Hematopoietic multipotent progenitor cell treated with erythropoietin and hydrocortisone succinate and interleukin-3 and kit ligand, for 8 days (in vitro differentiated cells): ENCODE measurements at places on chromosomes 12 and 14.
A peak's percentile ranks its signal among the peaks of the same experiment; 100 is the strongest.

DNA sequence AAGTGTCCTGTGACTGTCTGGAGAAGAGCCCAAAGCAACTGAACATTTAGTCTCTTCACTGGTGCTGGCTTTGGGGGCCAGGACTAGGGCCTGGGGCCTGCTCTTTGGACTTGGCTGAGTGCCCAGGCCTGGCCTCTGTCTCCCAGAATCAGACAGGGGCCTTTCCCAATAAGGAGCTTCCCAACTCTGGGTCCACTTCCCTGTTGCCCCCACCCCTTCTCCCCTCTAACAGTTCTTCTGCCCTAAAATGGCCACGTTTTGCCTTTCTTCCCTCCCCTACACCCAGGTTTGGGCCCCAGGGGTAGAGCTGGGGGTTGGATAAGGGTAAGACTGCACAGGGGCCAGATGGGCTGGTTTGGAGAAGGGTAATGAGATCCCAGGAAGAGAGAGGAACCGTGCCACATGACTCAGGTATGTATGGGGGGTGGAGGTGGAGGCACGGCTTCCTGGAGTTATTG lies 10.0 kb upstream of the ITGA5 start:
- DNase-seq: no peak

GRCh38 chr12:105970885-105971284 lies 167.9 kb downstream of the NUAK1 start:
- no peak for DNase-seq

DNA sequence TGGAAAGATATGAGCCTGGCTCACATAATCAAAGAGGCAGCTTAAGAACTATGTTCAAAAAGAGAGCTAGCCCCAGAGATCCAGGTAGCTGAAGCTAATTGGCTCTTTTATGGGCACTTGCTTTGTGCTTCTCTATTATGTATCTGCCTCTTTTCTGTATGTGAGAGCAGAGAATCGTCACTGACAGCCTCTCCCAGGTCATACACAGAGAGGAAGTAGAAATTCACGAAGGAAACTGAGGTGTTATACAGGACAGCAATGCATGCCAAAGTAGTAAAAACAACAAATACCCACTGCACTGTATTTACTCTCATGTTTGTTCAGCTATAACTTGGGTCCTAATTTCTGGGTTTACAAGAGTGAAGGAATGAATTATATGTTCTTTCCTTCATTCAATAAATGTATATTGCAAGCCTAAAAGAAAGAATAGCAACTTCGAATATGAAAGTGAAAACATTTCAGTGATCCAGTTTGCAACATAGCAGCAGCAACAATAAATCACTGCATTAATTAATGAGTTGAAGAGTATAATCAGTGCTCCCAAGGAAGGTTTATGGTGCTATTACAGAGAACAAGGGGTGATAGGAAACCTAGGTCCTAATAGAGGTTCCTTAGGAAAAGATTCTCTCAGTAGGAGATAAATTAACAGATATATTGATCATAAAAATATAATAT lies 47.1 kb upstream of the ATXN7L3B start:
- DNase-seq: no peak

- DNase-seq: no peak
Observed at GRCh38 chr14:103840014-103840413, 7.4 kb downstream of the PPP1R13B start.

GRCh38 chr14:88181072-88181471 lies 142.0 kb downstream of the KCNK10 start:
- no peak for DNase-seq

DNA sequence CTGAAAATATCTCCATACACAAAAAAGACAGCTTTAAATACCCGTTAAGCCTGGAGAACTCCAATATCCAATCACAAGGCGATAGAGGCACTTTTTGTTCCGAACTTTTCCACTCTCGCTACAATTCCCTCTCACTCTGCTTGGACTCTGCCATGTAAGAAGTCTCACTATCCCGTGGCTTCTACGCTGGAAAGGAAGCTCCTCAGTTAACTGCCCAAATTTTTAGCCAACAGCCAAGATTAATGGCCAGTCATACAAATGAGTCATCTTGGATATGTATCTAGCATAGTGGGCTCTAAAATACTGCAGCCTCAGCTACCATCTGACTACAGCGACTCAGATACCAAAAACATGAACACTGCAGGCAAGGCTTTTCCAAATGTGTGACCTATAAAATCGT lies 45.5 kb upstream of the RERGL start:
- DNase-seq: no peak

DNA sequence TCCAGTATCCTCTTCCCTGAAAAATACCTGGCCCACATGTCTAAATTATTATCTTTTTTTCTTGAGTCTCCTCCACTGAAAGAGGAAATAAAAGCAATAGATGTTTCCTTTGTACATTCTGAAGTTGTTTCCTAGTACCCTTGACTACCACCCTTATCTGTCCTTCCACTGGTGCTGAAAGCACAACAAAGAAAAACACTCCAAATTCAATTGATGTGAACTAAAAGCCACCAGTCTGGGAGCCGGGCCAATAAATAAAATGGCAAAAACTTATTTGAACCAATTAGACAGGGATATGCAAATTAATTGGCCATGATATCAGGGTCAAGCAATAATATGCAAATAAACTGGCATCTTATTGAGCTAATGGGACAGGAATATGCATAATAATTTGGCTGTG lies 330.5 kb downstream of the PAWR start:
- no peak for DNase-seq

GRCh38 chr12:124388679-124389137 lies 93.8 kb downstream of the RFLNA start:
- DNase-seq: peak; percentile 44

DNA sequence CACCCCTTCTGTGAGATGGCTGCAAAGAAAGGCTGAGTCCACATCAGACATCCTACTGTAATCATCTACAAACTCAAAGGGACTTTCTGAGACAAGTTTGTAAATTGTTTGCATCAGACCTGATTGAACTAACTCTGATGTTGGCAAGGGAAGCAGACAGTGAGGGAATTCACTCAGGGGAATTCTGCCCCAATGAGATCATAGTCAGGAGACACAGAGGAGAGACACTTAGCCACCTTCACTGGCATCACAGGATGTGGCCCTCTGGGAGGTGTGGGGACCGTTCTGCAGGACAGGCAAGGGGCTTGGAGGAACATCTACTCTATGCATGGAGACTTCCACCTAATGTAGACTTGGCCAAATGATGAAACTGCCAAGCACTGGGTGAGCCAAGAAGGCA lies 70.7 kb upstream of the DDX11 start:
- no peak for DNase-seq

- DNase-seq: no peak
Observed at GRCh38 chr14:81400852-81401251, 728 bp upstream of the STON2 start.

DNA sequence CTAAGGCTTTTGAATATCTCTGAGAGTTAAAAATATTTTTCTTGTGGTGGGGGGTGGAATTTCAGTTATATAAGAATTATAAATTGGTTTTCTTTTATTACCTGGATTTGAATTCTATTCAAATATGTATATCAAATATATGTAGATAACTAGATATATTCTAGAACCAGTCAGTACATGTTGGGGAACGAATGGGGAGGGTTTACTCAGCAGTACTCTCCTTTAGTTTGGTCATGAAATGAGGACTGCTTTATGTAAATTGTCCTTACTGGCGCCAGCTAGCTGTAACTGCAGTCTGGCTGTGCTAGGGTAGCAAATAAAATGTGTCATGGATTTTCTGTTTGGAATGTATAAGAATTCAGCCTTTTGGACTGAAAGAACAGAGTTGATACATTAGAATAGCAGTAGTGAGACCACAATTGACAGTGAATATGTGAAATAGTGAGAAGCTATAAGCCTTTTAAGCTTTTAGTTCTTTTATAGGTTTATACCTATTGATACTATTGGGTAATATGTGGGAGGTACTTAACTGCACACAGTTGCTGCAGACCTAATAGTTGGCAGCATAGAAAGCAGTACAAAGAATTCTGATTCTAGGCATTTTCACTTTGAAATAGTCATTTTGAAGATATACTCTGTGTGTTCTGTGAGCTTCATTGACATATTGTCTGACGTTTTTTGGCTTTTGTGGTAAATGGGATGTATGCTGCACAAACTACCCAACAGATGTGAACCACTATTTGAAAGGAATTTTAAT lies 29.0 kb downstream of the ATF7IP start:
- DNase-seq: peak; percentile 87

DNA sequence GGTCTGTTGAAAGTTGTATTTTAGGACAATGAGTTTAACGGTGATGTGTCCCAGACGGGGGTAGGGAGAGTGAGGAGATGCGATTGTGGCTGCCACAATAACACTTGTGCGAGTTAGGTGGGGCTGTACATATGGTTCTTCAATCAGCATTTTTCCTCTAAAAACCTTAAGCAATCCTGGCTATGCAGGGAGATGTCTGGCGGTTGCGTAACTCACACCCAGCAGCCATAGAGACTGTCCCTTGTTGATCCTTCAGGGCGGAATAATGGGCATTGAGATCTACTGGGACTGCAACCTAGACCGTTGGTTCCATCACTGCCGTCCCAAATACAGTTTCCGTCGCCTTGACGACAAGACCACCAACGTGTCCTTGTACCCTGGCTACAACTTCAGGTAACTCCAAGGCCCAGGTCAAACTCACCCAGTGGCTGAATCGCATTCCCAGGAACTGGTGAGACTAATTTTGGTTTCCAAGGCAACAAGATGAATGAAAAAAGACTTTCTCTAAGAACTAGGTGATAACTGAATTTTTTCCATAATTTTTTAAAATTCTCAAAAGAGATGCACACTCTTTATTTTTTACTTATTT lies 34.6 kb downstream of the P2RX7 start:
- DNase-seq: no peak

GRCh38 chr12:120677765-120678473 lies 9.0 kb upstream of the MLEC start:
- DNase-seq: no peak

- no peak for DNase-seq
Observed at GRCh38 chr14:29803045-29803444, 124.6 kb downstream of the PRKD1 start.

GRCh38 chr12:106021516-106021915 lies 117.2 kb downstream of the NUAK1 start:
- DNase-seq: no peak

DNA sequence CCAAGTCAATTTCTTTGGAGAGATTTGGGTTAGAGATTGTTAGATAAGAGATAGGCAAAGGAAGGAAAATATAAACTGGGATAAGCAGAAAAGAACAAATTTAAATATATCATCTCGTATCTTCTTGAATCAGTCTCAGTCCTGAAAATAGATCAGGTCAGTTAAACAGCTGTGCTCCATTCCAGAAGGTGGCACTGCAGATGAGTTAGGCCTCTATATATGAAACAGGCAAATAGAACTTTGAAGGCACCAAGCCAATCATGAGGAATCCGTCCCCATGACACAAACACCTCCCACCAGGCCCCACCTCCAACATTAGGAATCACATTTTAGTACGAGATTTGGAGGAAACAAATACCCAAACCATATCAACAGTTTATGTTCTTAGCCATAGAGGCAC lies 605.5 kb upstream of the USP15 start:
- DNase-seq: peak; percentile 31

- peak; percentile 44 for DNase-seq
Observed at GRCh38 chr12:120378036-120378435, 9.1 kb upstream of the MSI1 start.

DNA sequence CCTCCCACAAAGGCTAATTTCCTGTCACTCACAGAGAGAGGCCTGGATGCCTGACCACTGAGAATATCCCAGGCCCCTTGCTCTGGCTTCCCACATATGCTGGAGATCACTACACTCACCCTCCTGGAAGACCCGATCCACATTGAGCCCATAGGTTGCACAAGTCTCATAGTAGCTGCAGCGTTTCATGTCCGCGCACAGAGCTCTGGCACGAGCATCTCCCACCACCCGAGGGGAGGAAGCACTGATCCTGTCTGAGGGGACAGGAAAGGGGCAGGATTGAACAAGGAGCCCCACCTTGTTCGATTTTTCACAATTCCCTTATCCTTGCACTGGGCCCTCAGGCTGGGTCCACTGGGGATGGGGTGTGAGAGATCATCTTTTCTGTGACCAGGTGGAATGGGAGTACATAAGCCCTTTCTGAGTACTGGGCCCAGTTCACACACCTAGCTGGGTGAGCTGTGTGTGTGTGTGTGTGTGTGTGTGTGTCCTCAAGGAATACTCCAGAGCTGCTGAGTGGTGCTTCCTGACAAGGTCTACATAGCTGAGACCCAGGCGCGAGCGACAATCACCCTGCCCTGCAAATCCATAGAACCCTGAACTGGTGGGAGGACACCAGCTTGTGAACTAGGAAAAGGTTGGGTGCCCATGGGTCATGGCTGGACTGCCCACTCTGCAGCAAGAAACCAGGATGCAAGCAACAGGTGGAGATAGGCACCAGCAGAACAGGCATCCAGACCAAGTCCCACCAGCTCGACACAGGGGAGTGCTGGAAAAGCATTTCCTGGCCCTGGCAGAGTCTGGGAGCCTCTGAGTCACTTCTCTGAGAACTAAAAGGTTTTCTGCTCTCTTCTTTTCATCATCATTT lies 5.6 kb downstream of the AGAP2 start:
- DNase-seq: no peak

GRCh38 chr14:68899033-68899603 lies 80.0 kb downstream of the ACTN1 start:
- DNase-seq: no peak

DNA sequence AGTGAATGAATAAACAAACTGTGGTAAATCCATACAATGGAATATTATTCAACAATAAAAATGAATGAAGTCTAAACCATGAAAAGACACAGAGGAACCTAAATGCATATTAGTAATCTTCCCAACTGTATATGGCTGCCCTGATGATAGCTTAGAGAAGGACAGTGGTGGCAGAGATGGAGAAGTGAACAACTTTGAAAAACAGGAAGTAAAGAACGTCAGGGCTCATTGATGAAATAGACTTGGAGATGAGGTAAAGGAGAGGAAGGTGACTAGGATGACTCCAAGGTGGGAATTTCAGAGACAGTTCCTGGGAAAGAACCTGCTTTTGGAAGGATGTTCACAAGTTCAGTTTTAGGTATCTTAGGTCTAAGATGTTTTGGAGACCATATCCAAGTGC lies 36.3 kb upstream of the NT5DC3 start:
- DNase-seq: no peak

DNA sequence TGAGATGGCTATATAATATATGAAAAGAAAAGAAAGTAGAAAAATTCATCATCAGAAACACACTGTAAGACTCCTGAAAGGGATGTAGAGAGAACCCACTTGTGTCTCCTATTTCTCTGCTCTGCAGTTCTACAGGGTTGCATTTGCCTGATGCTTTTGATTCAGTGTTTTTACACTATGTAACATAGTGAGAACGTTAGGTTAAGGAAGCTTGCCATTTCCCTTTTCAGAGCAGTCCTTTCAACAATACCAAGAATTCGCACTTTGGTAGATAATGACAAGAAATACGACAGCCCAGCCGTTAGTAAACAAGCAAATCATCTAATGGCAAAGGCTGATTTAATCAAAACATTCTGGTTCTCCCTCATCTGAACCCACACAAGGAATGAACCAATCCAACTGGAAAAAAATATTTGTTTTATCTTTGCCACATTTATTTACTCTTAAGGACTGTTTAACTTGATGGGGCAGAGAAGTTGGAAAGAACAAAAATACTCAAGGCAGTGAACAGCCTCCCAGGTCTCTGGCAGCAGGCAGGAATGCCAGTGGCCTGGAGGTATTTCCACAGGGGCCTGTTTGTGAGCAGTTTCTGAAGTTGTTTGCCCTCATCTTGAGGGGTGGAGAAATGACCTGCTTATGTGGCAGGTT lies 30.8 kb upstream of the SOCS2 start:
- DNase-seq: no peak
